Midbrain (tissue), 1 donor: ENCODE measurements at places on chromosomes 1 and 21.

GRCh38 chr1:154174654-154175053 lies 17.2 kb downstream of the TPM3 start:
- DNase-seq: no peak

GRCh38 chr1:232484856-232485255 lies 145.1 kb downstream of the SIPA1L2 start:
- no peak for DNase-seq

DNA sequence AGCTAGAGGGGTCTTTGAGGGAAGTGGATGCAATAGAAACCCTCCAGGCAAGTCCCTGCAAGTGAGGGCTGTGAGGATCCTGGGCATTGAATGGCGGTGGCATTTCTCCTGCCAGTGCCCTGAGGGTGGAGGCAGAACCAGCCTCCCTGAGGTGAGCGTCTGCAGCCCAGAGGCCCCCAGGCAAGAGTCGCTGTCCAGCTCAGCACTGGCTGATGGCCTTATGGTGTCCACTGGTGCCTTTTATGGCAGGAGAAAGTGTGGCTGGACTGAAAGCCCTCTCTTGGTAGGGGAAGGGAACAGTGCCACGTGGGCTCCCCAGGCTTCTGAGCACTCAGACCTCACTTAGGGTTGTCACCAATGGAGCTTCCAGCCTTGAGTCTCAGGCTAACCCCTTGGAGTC lies 77.3 kb downstream of the SH3BGR start:
- no peak for DNase-seq

DNA sequence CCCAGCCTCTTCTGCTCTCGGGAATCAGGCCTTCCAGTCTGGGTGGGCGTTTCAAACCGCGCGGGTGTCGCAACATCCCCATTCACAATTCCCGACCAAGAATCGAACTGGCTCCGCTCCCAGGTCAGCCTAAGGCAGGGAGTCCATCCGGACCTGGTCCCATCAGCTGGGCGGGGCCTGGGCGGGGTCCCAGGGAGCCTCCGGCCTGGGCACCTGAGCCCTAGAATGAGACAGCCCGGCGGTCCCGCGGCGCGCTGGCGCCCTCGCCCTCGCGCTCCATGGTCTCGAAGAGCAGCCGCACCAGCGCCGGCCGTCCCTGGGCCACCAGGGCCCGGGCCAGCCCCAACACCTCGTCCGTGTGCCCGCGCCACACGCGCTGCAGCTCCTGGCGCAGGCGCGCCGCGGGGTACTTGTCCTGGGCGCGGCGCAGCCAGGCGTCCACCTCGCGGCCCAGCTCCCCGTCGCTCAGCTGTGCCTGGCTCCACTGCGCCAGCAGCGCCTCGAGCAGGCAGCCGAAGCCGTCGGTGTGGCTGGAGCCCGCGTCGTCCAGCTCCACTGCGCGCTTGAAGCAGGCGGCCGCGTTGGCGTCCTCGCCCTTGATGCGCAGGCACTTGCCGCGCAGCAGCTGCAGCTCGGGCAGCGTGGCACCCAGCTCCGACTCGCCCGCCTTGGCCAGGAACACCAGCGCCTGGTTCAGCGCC lies 16.9 kb upstream of the PARS2 start:
- no peak for DNase-seq

- DNase-seq: no peak
These were observed at the start of gene CDA for GRCh38 chr1:20588634-20589225. Gene CDA, plus strand, starts transcription at chr1:20589097. Its CDS starts 33 bp downstream, at chr1:20589130.

DNA sequence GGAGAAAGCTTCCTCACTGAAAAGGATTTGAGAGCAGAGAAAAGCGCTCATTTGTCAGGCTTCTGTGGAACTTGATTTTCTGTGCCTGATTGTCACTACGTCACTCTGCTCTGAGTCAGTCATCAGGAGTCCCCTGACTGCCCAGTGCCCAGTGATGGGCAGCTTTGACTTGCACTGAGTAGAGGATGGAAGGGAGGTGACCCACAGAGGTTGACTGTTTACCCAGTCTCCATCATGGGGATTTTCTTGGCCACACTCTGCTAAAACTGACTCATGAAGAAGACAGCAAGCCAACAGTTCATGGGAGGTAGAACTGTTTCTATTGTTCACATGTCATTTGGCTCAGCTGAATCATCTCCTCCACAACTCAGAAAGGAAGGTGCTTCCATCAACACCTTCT lies 82.1 kb upstream of the DUSP10 start:
- DNase-seq: no peak

GRCh38 chr1:181347495-181348390 lies 135.6 kb upstream of the CACNA1E start:
- peak; percentile 2 for DNase-seq
